ENCODE measurements at places on chromosomes 4 and X. TPM values are rescaled to one million over a fixed set of nuclear protein-coding genes. Genes with fewer than 3 reads are reported as not detected.

DNA sequence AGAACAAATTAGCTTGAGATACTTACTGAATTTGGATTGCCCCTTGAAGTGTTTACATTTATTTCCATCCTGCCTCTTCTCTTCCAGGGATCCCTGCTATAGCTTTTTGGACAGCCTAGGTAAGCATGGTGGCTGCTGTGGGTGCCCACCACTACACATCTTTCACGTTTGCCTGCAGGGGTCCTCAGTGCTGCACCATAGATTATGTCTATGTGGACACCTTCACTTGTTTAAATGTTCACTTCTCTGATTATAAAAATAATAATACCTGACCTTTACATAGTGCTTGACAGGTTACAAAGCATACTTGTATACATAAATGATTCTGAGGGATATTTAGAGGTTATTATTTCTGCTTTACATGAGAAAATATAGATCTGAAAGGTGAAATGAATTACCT, 67.9 kb upstream of the SLC4A4 start:
- peak; percentile 54 for DNase-seq

GRCh38 chr4:28225050-28225449, 1364.4 kb downstream of the STIM2 start:
- no peak for DNase-seq

GRCh38 chrX:41722816-41723618, 964 bp upstream of the GPR82 start:
- DNase-seq, result no peak

Gene MXRA5
- total RNA-seq, result 1.6 TPM

Gene UGT2B15
- total RNA-seq, result 15.5 TPM

DNA sequence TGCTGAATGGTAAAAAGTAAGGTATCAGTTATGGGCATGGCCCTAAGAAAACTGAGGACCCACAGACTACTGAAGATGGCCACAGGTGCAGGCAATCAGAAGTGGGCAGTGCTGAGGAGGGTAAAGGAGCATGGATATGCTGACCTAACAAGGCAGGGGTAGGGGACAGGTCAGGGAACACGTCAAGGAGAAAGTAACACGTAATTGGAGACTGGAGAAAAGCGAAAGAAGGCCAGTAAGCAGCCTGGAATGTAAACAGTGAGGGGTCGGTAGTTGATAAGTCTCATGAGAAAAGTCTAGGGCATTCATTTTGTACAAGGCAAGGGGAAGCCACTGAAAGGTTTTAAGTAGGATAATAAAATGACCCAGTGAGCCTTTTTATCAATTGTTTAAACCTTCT, 153.3 kb downstream of the PRDM5 start:
- DNase-seq, result no peak

Gene PDE6B
- total RNA-seq, result 0.26 TPM

Gene S100G
- not detected for total RNA-seq

DNA sequence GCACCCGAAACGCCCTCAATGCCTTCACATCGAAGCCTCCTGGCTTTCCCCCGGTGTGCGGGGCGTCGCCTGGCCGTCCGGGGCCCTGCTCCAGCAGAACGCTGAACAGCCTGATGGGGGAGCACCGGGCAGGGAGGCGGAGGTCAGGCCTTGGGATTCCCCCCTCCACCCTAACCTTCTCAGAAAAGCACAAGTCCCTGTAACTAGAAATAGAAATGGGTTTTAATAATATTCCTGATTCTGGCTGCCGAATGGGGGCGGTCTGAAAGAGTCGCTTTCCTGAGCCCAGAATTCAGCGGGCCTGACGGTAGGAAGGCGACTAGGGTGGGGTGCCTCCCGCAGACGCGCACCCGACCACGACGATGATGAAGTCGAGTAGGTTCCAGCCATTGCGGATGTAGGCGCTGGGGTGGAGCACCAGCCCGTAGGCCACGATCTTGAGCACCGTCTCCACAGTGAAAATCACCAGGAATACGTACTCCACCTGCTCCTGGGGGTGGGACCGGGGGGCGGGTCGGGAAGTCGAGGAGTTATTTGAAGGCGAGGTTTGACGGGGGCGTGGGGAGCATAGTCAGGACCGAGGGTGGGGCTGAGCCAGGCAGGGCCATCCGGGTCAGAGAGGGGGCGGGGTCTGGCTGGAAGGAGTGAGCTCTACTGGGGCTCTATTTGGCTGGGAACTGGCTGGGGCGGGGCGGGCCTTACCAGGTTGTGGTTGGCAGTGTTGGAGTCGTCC, 2.5 kb downstream of the CACNA1F start:
- DNase-seq, result peak; percentile 60

Gene MAGEB1
- total RNA-seq, result not detected

- no peak for DNase-seq
Observed at GRCh38 chr4:96162636-96163035, 322.7 kb downstream of the PDHA2 start.

DNA sequence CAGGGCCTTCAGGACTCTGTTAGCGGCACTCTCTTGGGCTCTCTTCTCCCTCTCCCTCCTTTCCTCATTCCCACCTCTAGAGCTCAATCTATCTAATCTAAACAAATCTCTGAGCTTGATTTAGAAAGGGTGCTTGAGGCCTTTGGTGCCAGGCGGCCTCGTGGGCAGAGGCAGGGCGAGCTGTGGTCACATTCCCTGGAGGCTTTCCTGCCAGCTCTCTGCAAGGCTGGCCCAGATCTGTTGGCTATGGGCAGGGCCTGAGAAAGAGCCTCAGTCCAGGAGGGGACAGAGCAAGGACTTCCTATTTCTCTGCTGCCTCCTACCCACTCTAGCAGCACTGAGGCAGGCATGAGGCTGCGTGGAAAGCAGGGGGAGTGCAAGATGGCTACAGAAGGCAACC, 38.6 kb downstream of the PJA1 start:
- DNase-seq, result no peak

DNA sequence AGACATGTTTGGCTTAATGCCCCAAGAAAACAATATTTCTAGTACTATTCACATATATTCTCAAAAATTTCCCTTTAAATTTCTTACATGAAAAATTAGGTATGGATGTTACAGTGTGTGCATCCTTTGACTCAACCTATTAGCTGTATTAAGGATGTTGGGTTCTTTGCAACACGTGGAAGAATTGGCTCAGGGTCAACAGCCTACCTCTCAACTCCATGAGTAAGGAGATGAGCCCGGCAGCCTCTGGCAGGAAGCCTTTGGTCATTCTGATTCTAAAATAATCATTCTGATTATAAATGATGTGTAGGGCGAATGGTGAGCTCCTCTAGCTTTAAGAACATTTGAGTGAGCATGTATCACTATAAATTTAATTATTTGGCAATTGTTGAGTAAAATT, 148.0 kb upstream of the WDFY3 start:
- no peak for DNase-seq

GRCh38 chr4:86031927-86032326, 327.9 kb downstream of the MAPK10 start:
- no peak for DNase-seq

DNA sequence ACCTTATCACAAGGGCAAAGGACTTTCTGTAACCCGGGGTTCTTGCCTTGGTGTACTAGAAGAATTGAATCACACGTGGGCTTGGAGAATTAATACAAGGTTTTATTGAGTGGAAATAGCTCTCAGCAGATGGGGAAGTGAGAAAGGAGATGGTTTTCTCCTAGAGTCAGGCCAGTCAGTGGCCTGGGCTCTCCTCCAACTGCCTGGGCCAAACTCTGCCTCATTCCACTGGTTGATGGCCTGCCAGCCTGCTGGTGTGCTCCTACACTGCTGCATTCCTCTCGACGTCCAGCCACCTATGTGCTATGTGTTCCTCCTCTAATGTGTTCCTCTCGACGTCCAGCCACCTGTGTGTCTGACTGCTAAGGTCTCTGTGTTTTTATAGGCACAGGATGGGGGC, 35.3 kb upstream of the SPIN2A start:
- DNase-seq, result no peak

Gene ODAM
- 2.6 TPM for total RNA-seq

DNA sequence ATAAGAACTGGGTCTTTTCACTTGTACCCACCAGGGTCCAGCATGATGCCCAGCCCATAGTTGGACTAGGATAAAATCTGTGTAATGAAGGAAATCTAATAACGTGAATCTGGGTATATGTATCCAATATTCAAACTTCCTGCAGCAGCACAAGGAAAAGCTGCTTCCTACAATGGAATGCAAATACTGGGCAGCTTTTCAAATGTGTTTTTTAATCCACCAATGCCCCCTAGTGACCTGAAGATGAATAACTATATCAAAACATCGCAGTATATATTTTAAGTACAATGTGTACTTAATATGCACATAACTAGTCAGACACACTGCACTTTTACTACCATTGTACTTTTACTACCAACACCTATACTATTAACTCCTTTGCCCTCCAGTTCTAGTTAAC, 5.3 kb downstream of the APOO start:
- DNase-seq, result no peak

Gene C4orf51
- total RNA-seq, result not detected

DNA sequence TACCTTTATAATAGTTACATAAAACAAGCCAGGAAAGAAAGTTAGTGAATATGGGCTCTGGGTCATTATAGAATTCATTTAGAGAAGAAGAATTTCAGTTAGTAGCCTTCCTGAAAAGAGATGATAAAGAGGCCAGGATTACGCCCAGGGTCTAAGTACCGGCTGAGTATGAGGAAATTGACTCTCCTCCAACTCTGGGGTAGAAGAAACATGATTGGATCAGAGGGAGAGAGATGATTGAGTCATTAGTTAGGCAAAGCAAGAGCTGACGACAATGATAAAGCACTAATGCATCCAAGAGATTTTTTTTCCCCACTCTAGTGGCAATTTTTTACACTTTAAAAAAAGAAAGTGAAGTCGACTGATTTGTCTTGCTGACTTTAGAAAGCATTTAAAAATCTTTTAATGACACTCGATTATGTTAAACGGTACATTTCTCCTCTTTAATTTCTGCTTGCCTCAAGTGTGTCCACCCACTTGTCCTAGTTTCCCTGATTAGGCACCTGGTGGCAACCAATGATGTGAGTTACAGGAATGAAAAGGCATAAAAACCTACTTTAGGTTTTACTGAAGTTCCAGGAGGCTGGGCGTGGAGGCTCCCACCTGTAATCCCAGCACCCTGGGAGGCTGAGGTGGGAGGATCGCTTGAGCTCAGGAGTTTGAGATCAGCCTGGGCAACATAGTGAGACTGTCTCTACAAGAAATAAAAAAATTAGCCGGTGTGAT, 37.3 kb upstream of the IGFBP7 start:
- DNase-seq, result no peak

DNA sequence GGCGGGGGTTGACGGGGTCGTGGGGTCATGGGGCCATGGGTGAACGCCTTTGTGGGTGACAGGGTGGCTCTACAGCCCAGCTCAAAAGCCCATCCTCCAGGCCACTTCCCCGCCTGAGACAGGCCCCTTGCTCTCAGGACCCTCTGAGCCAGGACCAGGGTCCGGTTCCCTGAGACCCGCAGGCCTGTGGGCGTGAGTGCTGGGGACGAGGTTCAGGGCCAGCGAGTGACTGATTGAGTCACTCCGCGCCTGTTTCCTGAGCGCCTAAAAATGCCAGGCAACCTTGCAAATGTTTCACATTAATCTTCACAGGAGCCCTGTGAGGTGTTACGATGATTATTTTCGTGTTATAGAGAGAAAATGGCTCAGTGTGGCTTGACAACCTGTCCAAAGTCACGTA, 97.8 kb downstream of the ZNF674 start:
- peak; percentile 2 for DNase-seq

- DNase-seq, result no peak
Observed at GRCh38 chrX:19624739-19625138, 109.4 kb upstream of the MAP3K15 start.

GRCh38 chrX:2188330-2188792, 312.4 kb downstream of the DHRSX start:
- DNase-seq, result no peak

GRCh38 chr4:179225594-179225993, 1783.4 kb upstream of the AGA start:
- no peak for DNase-seq

GRCh38 chrX:118536687-118537461, 41.3 kb downstream of the DOCK11 start:
- no peak for DNase-seq

Gene FGFBP2
- not detected for total RNA-seq

Gene DDX53
- not detected for total RNA-seq

DNA sequence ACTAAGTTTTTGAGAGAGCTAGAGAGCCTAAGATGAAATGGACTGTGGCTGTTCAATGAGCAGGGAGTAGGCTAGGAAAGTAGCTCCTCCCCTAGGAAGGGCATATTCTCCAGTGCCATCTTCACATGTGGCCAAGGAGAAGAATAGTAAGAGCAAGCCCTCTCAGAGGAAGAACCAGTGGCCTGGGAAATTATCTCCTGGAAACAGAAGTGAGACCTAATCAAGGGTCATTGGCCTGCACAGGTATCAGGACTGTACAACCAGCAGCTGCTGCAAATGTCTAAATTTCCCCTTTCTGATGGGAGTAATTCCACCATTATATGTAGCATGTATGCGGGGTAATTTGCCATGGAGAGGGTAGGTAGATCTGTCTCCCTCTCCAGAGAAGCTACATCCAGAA, 334.8 kb upstream of the RASGEF1B start:
- DNase-seq, result no peak

- no peak for DNase-seq
Observed at GRCh38 chr4:184292877-184293276, 75.2 kb upstream of the ENPP6 start.

Gene PIM2
- 7.9 TPM for total RNA-seq

GRCh38 chr4:67727124-67727850, 26.3 kb upstream of the UBA6 start:
- DNase-seq, result no peak

DNA sequence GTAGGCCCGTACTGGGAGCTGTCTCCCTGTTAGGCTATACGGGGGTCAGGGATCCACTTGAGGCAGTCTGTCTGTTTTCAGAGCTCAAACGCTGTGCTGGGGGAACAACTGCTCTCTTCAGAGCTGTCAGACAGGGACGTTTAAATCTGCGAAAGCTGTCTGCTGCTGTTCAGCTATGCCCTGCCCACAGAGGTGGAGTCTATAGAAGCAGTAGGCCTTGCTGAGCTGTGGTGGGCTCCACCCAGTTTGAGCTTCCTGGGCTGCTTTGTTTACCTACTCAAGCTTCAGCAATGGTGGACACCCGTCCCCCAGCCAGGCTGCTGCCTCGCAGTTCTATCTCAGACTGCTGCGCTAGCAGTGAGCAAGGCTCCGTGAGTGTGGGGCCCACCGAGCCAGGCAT, 27.3 kb upstream of the PHEX start:
- no peak for DNase-seq

- DNase-seq, result no peak
Observed at GRCh38 chrX:22314692-22315091, 42.0 kb downstream of the CBLL2 start.

DNA sequence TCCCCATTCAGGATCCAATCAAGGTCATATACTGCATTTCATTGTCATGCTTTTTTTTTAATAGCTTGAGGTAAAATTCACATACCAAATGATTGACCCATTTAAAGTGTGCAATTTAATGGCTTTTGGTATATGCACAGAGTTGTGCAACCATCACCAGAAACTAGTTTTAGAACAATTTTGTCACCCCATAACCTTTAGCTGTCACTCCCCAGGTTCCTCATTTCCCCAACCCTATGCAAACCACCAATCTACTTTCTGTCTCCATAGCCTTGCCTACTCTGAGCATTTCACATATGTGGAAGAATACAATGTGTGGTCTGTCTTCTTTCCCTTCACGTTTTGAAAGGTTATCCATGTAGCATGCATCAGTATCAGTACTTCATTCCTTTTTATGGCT, 1.4 kb upstream of the SMAD1 start:
- no peak for DNase-seq

Gene TBC1D1
- 28.7 TPM for total RNA-seq
